ENCODE measurements at places on chromosomes 5 and 9. TPM values are rescaled to one million over a fixed set of nuclear protein-coding genes. Genes with fewer than 3 reads are reported as not detected.

The NOXA1 gene
- total RNA-seq: not detected

The PCDHGA6 gene
- total RNA-seq: 0.16 TPM

The KCNMB1 gene
- total RNA-seq: not detected

The SPRY4 gene
- 38.7 TPM for total RNA-seq

The RORB gene
- total RNA-seq: not detected

The SPATA31D1 gene
- total RNA-seq: not detected

The SLC34A3 gene
- total RNA-seq: not detected

The PCDHA3 gene
- not detected for total RNA-seq

The OLFM1 gene
- total RNA-seq: not detected

The SLC36A2 gene
- not detected for total RNA-seq

The NEUROG1 gene
- total RNA-seq: not detected
